Left kidney (tissue), 8 donors: ENCODE measurements at places on chromosomes 1 and 21. TPM values are rescaled to one million over a fixed set of nuclear protein-coding genes. Genes with fewer than 3 reads are reported as not detected.

The BRDT gene
- not detected for polyA plus RNA-seq

The TMEM82 gene
- 3.2 TPM for polyA plus RNA-seq

GRCh38 chr21:42431196-42431595 lies 27.5 kb downstream of the UBASH3A start:
- DNase-seq, result no peak

DNA sequence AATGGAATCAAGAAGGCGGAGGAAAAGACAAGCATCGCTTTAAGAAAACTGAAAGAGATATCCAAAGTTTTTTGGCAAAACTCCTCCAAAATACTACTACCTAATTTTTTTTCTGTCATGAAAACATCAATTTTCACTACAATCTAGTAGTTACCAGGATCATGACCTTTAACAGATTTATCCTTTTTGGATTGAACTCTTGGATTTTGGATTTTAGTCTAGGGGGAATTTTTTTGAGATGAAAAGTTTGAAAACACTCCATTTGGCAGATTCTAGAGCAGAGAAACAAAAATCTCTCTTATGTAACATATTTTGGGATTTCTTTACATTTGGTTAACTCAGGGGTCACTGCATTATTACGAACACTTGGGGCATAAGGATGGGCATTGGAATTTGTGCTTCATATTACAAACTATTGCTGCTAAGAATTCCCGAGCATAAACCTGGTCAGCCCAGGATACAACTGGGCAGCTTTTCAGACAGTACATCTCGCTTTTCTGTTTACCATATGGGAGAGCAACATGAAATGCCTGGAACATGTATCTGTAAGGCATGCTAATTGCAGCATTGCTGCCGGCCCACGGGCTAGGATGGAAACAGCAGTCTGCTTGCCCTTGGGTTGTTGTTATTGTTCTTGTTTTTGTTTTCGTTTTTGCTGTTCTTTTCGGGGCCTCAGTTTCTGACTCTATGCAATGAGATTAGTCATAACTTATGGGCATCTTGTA lies 264.3 kb downstream of the RHOU start:
- DNase-seq, result no peak

- DNase-seq, result no peak
These were observed 23.1 kb downstream of the DYRK3 start for GRCh38 chr1:206658264-206658980.

- no peak for DNase-seq
These were observed 11.2 kb downstream of the TRAF3IP3 start for GRCh38 chr1:209767096-209767495.

The S100A7A gene
- polyA plus RNA-seq, result not detected

DNA sequence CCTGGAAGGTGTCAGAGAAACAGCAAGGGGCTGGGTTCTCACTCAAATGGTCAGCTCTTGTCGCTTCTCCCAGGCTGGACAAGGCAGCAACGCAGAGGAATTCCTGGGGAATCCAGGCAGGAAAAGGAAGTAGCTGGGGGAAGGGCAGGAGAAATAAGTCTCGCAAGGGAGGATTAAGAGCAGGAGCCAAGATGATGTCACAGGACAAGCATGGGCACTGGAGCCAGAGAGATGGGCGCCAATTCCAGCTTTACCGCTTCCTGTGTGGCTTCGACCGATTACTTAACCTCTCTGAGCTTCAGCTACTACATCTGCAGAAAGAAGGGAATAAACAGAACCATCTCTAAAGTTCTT lies 70.5 kb downstream of the SSBP3 start:
- DNase-seq, result peak; percentile 70

The RPE65 gene
- polyA plus RNA-seq, result 0.22 TPM

- DNase-seq, result no peak
These were observed 6.6 kb downstream of the EPHB2 start for GRCh38 chr1:22717037-22717760.

The SSX2IP gene
- polyA plus RNA-seq, result 48.5 TPM

GRCh38 chr1:52601519-52601918 lies 652 bp upstream of the GPX7 start:
- DNase-seq, result no peak

The SLC9C2 gene
- 0.27 TPM for polyA plus RNA-seq

The CATSPERE gene
- 2.7 TPM for polyA plus RNA-seq

The PLXNA2 gene
- 15.3 TPM for polyA plus RNA-seq

The ANGPTL3 gene
- polyA plus RNA-seq, result 8.9 TPM

GRCh38 chr1:20380175-20380574 lies 89.5 kb downstream of the VWA5B1 start:
- no peak for DNase-seq

DNA sequence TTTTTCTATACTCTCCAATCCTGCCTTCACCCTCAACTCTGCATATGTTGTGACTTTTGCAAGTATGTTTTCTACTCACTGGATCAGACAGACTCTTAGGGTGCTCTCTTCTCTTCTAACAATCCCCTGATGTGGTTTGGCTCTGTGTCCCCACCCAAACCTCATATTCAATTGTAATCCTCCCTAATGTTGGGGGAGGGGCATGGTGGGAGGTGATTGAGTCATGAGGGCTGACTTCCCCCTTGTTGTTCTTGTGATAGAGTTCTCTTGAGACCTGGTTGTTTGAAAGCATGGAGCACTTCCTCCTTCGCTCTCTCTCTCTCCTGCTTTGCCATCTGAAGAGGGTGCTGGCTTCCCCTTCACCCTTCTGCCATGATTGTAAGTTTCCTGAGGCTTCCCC lies 148.9 kb upstream of the IGSF21 start:
- DNase-seq, result no peak

GRCh38 chr1:9835404-9835757 lies 11.6 kb upstream of the CLSTN1 start:
- DNase-seq, result no peak

GRCh38 chr1:206779638-206780037 lies 7.3 kb upstream of the IL10 start:
- DNase-seq, result no peak

DNA sequence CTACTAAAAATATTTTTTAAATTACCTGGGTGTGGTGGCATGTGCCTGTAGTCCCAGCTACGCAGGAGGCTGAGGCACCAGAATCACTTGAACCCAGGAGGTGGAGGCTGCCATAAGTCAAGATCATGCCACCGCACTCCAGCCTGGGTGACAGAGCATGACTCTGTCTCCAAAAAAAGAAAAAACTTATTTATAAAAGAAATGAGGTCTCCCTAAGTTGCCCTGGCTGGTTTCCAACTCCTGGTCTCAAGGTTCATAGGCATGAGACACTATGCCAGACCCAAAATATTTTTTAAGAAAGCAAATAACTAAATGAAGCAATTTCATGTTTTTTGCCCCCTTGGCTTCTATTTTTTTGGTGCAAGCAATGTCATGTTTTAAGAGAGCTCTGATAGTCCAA lies 32.9 kb downstream of the EIF4G3 start:
- no peak for DNase-seq

GRCh38 chr1:92924501-92924900 lies 36.8 kb downstream of the DIPK1A start:
- no peak for DNase-seq

The PTAFR gene
- polyA plus RNA-seq, result 1.9 TPM

DNA sequence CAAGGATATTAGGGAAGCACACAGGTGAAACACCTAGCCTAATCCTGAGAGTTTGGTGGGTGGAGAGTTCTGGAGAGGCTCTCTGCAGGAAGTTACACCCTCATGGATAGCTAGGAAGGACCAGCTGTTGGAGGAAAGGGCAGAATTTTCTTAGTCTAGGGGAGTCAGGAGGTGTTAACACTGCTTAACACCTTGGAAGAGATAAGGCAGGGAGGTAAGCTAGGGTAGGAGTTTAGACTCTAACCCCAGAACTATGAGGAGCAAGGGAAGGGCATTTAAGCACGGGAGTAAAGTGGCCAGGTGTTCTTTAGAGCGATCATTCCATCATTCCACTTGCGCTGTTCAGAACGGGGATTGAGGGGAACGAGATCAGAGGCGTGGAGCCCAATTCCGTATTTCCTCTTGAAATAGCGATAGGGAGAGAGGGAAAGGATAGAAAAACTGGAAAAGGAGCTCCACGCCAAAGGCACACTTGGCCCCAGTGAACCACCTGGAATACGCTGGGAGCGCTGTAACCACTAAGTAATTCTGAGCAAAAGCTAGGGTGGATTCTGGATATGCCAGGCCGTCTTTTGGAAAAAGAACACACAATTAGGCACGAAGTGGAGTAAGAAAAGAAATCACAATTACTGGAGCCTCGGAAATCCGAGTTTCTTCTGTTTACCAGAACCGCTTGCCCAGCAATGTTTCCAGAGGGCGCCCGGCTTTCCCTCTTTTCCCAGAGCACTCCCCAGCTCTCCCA lies 1.5 kb upstream of the GPR137B start:
- no peak for DNase-seq

DNA sequence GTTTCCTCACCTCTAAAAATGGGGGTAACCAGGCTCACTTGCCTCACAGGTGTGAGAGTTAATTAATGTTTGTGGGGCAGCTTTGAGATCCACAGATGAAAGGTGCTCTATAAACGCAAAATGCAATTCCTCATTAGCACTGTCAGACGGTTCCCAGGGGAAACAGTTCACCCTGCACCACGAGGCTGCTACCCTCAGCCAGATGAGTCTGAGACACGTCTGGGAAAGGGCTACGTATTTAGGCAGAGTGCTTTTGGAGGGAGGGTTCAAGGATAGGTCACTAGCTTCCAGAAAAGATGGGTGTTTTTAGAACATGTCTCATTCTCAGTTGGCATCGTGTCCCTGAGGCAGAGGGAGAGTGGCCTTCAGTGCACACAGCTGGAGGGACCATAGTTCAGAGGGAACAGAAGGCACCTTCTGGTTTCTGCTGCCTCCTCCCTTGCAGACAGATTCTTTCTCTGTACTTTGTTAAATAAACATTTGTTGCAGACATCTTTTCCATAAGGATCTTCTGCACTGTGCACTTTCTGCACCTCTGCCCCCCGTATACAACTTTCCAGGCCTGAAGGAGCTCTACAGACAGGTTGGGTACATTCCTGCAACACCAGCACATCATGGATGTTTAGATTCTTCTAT lies 139.9 kb downstream of the CLIC6 start:
- DNase-seq, result no peak

The HMCN1 gene
- 61.3 TPM for polyA plus RNA-seq

The ASCL5 gene
- 0.15 TPM for polyA plus RNA-seq

- no peak for DNase-seq
These were observed 49.5 kb upstream of the KCNK2 start for GRCh38 chr1:215032911-215033526.

The PCSK9 gene
- 0.95 TPM for polyA plus RNA-seq

DNA sequence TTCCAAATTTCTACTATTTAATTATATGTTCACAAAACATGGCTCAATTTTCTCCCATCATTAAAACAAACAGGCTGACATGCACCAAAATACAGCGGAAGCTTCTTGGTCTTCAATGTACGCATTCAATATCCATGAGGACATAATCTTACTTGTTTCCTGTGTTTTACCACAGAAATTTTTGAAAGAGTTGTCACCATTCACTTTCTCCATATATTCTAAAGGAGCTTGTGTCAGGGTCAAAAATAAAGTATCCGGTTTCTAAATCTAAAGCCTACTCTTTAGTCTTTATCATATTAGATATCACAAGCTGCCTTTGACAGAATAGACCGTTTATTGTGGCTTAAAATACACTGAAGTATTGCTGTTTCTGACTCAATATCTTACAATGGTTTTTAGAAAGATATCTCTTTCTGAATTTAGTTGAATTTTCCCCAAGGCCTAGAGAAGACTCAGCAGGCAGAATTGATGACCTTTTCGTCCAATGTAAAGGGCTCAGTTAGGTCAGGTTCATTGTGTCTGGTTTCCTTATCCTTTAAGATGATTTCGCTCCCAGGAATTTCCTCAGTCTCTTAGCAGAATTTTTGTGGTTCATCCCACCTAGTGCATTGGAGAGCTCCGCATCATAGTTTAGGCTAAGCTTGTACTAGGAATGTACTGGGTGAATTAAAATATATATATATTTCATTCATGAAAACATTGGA lies 717.2 kb downstream of the NCAM2 start:
- DNase-seq, result no peak

- DNase-seq, result no peak
These were observed 2.2 kb downstream of the SIM2 start for GRCh38 chr21:36700971-36701755.

DNA sequence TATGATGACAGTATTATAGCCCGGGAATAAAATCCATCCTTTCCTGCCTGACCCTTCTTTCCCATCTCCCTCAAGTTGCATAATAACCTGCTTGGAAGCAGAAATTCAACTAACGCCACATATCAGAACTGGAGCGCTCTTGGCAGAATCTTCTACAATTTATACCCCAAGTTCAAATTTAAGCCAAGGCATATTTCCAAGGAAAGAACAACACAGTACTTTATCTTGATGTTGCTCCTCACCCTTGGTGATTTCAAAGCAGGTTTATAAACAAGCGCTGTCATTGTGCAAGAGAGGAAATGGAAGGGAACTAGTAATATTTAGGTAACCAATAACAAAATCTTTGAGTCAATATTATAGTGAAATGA lies 38.0 kb upstream of the PTGFRN start:
- no peak for DNase-seq

The HPCAL4 gene
- polyA plus RNA-seq, result 0.96 TPM

GRCh38 chr21:25103500-25104207 lies 503.6 kb downstream of the MRPL39 start:
- DNase-seq, result no peak

DNA sequence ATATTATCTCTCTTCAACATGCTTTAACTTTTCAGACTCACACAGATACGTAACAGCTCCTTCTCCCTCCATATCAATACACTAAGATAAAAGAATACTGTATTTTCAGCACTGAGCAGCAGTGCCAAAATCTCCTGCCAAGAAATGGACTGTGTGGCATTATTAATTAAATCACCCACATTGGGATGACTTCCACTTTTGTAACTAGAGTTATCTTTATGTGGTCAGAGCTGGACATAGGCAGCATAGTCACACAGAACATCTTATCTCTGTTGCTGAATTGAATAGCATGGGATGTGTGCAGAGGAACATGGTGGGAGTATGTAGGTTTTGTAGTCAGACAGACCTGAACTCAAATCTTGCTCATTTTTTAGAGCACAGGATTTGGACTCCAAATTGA lies 41.4 kb upstream of the CACYBP start:
- no peak for DNase-seq

The ERICH3 gene
- 0.78 TPM for polyA plus RNA-seq
